Astrocyte of the spinal cord (primary cell): ENCODE measurements at places on chromosomes 7 and 10.

DNA sequence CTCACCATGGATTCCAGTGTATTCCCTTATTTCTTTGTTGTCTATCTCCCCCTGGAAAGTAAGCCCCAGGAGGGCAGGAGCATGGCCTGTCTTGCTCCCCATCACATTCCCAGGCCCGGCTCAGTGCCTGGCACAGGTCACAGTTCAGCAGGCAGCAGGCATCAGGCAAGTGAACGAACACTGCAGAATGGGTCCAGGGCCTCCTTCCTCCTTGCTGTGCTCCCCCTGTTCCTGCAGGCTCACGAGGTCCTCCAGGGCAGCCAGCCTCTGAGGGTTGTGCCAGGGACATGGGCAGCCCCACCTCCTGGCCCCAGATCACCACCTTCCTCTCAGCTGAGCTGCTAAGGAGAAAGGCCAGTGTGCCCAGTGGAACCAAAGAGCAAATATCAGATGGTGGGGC, 41.8 kb downstream of the PDLIM1 start:
- no peak for DNase-seq

DNA sequence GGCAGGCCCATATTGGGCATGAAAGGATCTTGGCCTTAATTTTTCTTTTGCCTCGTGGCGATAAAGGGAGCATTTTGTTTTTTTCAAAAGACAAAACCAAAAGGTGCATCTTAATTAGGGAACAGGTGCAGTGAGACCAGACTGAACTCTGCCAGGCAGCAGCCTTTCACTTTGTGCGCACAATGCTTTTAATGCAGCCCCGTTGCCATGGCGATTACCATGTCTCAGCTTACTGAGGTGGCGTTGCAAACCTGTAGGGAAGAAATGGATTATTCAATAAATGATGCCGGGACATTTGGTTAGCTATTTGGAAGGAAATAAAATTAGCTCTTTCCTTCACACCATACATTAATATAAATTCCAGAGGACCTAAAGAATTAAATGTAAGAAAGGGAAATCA, 61.9 kb downstream of the MYL10 start:
- DNase-seq: no peak

DNA sequence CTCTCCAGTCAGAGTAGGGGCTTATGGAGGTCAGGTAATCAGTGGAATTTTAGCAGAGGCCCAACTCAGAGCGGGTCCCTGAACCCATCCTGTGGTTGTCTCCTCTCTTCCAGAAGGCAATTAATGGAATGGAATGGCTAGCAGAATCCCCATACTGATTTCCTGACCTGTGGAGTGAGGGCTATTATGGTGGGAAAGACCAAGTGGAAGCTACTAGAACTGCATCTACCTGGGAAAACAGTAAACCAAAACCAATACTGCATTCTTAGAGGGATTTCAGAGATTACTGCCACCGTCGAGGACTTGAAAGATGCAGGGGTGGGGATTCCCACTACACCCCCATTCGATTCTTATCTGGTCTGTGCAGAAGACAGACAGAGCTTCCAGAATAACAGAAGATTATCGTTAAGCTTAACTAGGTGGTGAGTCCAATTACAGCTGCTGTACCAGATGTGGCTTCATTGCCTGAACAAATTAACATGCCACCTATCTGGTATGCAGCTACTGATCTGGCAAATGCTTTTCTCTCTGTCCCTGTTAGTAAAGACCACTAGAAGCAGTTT, 73.2 kb downstream of the LMBR1 start:
- no peak for DNase-seq

DNA sequence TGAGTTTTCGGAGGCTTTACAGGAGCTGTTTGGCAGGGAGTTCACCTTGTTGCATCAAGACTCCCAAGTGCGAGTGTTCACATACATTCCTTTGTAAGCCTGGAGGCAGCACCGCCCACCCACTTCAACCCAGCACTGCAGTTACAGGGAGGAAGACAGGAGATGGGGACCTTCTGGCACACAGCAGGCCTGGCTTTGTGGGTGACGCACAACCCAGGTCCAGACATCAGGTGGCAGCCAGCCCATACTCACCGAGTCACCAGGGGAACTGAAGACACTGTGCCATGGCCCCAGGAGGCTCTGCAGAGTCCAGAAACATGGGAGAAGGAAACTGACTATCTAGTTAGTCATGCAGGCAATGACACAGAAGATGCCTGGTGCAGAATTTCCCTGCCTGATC, 305.9 kb upstream of the RNF32 start:
- DNase-seq: no peak

- DNase-seq: peak; percentile 78
Measured at GRCh38 chr10:9635691-9636090, 1382.0 kb upstream of the CELF2 start.

- peak; percentile 48 for DNase-seq
Measured at GRCh38 chr10:73785721-73786511, 510 bp downstream of the ZSWIM8 start.

DNA sequence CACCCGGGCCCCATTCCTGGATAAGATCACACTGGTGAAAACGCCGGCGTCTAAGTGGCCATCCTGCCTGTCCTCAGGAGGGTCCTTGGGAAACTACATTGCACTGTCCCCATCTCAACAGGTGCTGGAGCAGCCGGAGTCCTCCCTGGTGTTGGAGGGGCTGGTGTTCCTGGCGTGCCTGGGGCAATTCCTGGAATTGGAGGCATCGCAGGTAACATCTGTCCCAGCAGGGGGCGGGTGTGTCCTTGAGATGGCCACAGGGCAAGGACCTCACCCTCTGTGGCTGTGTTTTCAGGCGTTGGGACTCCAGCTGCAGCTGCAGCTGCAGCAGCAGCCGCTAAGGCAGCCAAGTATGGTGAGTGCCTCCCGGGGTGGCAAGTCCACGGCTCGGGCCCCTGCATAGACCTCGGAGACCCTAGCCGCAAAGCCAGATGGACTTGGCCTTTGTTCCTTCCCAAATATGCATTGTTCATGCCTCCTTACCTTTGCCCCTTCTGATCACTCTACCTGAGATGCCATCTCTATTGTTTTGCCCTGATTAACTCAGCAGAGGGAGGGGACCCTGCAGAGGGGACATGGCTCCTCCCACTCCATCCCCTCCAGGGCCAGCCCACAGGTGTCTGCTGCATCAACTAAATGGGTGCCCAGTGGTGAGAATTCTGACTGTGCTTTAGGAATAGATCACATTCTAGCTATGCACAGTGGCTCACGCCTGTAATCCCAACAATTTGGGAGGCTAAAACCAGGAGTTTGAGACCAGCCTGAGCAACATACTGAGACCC, 23.8 kb downstream of the ELN start:
- DNase-seq: no peak

- no peak for DNase-seq
Measured at GRCh38 chr7:6197801-6198551, 74.4 kb downstream of the CYTH3 start.

DNA sequence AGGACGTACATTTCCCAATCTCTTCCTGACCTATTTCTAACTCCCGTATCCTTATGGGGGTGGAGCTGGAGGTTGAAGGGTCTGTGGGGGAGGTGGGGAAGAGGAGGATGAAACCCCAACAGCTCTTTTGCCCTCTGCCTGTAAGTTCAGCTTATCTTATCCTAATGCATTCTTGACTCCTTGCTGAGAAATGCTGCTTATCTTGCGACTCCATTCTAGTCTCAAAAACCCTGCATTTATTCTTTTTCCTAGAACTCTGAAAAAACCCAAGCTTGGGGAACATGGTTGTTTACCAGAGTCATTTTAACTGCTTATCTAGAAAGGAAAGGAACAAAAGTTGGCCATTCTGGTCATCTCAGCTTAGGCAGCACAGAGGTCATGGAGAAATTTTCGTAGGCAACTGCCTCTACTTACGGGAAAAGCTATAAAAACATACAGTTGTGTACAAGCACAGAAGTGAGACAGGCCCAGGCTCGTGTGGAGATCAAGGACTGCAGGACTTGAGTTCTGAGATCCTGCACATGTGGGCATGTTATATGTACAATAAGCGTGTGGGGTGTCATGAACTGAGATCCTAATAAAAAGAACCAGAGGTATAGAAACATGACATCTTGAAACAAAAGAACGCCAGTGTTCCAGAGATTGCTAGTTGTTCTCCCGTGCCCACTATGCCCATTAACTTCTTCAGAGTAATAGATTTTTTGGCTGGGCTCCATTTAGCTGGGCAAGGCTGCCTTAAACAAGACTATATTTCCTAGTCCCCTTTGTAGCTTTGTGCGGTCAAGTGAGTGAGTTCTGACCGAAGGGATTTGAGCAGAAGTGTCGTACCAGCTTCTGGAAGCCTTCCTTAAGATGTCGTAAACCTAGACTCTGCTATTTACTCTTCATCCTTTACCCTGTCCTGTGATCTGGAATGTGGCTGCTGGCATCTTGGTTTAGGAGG, 9.6 kb downstream of the INMT start:
- DNase-seq: no peak

DNA sequence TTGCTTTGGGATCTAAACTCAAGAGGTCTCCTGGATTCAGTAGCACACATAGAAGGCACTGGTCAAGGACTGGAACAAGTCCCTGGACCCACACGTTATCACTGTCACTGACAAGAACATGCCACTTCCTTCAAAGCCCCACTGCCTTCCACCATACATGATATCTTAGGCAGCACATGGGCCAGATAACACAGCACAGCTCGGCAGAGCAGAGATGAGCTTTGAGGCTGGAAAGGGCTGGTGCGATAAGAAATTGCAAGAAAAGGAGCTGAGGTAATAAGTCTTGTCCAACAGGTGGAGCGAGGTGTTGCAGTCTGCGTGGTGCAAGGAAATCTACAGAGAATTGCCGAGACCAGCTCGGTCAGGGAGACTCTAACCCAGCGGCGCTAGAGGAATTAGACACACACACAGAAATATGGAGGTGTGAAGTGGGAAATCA, 139.8 kb upstream of the CDK13 start:
- no peak for DNase-seq

DNA sequence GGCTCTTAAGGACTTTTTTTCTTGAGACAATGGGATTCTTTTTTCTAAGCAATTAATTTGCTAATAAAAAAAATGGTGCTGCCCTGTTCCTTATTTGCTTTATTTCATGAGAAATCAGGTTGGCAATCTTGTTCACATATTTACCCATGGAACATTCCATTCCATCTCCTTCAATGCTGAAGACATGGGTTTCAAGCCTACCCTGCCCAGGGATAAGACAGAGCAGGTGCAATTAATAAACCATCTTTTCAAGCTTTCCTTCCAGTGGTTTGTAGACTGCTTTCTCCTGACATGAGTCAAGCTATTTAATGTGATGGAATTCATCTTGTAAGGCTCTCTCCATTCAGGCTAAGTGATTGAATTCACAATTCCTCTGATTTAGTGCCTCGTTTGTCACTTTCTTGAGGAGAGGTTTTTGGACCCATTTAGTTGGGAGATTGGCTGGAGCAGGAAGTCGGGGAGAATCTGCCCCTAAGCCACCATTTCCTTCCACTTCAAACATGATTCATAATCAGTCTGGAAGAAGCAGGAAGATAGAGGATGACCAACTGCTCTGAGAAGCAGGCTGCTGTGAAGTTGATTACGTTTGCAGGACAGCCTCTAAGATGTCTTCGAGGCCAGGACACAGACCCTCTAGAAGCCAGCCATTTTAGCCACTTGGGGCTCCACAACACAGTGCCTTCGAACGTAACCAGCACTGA, 552.4 kb upstream of the GALNT17 start:
- no peak for DNase-seq

DNA sequence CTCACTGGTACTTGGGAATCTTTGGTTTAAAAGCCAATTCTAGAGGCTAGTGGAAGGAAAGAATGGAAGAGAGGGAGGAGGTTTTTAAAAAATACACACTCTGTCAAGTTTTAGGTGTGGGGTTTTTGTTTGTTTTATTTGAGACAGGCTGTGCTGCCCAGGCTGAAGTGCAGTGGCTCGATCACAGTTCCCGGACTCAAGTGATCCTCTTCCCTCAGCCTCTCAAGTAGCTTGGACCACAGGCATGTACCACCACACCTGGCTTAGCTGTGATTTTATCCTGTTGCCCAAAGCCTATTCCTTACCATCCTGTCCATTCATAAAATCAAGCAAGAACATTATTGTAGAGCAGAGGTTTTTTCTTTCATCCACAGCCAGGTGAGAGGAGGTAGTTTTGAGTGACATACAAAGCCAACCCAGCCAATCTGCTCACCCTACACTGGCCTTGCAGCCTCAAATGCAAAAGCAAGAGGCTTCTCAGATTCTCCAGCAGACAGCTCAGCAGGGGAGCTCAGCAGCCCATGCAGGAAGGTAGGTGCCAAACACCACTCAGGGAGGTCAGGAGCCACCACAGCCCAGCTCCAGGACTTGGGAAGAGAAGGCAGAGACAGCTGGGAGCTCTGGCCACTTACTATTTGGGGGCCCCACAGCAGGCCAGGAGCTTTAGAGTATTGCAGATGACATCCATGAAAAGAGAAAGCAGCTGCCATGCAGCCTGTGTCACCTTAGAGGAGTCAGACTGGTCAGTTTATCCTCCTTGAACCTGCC, 65.8 kb downstream of the TMEM209 start:
- no peak for DNase-seq

- peak; percentile 21 for DNase-seq
Measured at GRCh38 chr7:84722086-84722485, 464.8 kb downstream of the SEMA3D start.

GRCh38 chr10:109883859-109884771, 39.2 kb downstream of the XPNPEP1 start:
- DNase-seq: peak; percentile 93

DNA sequence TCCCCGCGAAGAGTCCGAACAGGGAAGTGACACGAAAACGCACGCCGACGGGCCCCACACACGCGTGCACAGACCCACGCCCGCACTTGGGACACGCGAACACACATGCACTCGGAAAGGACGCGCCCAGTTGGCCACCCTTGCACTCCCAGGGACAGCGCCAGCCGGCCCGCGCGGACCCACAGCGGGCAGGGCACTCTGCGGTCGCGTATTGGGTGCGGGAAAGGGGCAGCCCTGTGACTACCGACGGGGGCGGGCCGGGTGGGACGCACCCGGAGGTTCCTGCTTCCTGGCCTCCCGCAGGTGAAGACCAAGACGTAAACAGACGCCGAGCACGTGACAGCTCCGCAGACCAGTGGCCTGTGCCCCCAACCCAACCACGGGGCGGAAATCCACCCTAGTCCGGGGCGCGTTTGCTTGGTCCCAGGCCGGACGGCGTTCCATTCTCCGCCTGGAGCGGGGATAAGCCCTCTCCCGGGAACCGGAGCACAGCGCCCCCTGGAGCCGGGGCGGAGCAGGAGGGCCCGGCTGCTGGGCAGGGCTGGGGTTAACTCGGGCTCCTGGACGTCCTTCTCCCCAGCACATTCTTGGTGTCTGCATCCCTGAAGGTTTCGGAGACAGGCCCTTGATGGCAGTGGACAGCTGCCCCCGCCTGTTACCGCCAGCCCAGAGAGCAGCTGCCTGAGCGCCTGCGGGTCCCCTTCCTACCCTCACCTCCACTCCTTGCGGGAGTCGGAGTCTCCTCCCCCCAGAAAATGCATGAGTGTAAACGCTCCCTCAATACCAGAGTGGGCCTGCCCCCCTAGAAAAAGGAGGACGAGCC, 2.0 kb upstream of the LZTS2 start:
- DNase-seq: peak; percentile 71

- peak; percentile 44 for DNase-seq
Measured at GRCh38 chr7:135748770-135749169, at the start of gene FAM180A. Gene FAM180A, minus strand, starts transcription at chr7:135748813. Its CDS starts 233 bp downstream, at chr7:135748580.
